Memory B cell (primary cell): ENCODE measurements at places on chromosomes 1 and 21.

DNA sequence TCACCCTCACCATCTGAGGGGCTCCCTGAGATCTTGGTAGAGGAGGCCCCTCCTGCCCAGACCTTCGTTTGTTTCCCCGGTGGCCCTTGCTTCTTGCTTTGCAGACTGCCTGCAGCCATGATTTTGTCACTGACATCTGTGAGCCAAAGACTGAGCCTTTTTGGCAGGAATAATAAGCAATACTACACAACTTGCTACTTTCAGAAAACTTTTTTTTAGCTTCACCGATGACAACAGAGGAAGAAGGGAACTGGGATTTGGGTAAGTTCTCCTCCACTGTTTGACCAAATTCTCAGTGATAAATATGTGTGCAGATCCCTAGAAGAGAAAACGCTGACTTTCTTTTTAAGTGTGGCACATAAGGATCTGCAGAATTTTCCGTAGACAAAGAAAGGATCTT lies 11.7 kb upstream of the CD101 start:
- no peaks in the 10 kb centered on the region for H3K36me3 ChIP-seq
- H3K27me3 ChIP-seq: peaks cover 4% of the 10 kb centered on the region
- DNase-seq: no peak
- H3K4me1 ChIP-seq: no peaks in the 10 kb centered on the region
- H3K27ac ChIP-seq: no peak overlapping the region

- H3K27ac ChIP-seq: no peak overlapping the region
- no peaks in the 10 kb centered on the region for H3K4me1 ChIP-seq
- DNase-seq: no peak
- H3K27me3 ChIP-seq: no peaks in the 10 kb centered on the region
- peaks cover 13% of the 10 kb centered on the region for H3K36me3 ChIP-seq
- no peak overlapping the region for H3K4me3 ChIP-seq
Measured at GRCh38 chr1:16461681-16462080, 21.2 kb downstream of the NECAP2 start.

- no peaks in the 10 kb centered on the region for H3K36me3 ChIP-seq
- no peak for DNase-seq
- no peaks in the 10 kb centered on the region for H3K4me1 ChIP-seq
- H3K4me3 ChIP-seq: no peak overlapping the region
- H3K27ac ChIP-seq: no peak overlapping the region
Measured at GRCh38 chr1:81679942-81680341, 120.8 kb upstream of the ADGRL2 start.

DNA sequence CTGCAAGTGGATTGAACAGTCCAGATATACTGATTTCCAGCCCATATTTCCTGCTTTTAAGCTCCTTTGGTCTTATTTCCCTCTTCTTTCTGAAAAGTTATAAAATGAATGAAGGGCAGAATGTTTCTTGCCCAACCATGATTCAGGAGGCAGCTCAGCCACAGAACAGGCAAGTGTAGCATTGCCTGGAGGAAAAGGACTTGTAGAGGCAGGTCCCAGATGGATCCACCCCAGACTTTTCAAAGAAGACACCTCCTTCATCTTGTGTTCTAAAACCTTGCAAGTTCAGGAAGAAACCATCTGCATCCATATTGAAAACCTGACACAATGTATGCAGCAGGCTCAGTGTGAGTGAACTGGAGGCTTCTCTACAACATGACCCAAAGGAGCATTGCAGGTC lies at the start of gene CLCA2:
TSS of gene CLCA2 (plus strand) at position 299 of the 400 bp plus-strand sequence. CDS start at position 376, 77 bp downstream.
- H3K27me3 ChIP-seq: peaks cover 4% of the 10 kb centered on the region
- H3K27ac ChIP-seq: no peak within 1 kb of the TSS
- peaks cover 4% of the 10 kb centered on the region for H3K4me1 ChIP-seq
- no peak for DNase-seq
- H3K36me3 ChIP-seq: no peaks in the 10 kb centered on the region

- H3K36me3 ChIP-seq: peaks cover 58% of the 10 kb centered on the region
- H3K4me1 ChIP-seq: no peaks in the 10 kb centered on the region
- no peak for DNase-seq
- H3K4me3 ChIP-seq: no peak overlapping the region
- no peaks in the 10 kb centered on the region for H3K27me3 ChIP-seq
Measured at GRCh38 chr1:55070293-55071164, 31.2 kb downstream of the PCSK9 start.

- no peaks in the 10 kb centered on the region for H3K36me3 ChIP-seq
- H3K27ac ChIP-seq: no peak overlapping the region
- H3K4me3 ChIP-seq: no peak overlapping the region
Measured at GRCh38 chr1:69994241-69994640, 211.1 kb downstream of the LRRC40 start.

GRCh38 chr1:36352910-36353878 lies 29.7 kb upstream of the EVA1B start:
- no peak overlapping the region for H3K27ac ChIP-seq
- no peaks in the 10 kb centered on the region for H3K27me3 ChIP-seq
- no peak for DNase-seq
- H3K4me1 ChIP-seq: peaks cover 8% of the 10 kb centered on the region
- H3K36me3 ChIP-seq: peaks cover 27% of the 10 kb centered on the region
- no peak overlapping the region for H3K4me3 ChIP-seq

DNA sequence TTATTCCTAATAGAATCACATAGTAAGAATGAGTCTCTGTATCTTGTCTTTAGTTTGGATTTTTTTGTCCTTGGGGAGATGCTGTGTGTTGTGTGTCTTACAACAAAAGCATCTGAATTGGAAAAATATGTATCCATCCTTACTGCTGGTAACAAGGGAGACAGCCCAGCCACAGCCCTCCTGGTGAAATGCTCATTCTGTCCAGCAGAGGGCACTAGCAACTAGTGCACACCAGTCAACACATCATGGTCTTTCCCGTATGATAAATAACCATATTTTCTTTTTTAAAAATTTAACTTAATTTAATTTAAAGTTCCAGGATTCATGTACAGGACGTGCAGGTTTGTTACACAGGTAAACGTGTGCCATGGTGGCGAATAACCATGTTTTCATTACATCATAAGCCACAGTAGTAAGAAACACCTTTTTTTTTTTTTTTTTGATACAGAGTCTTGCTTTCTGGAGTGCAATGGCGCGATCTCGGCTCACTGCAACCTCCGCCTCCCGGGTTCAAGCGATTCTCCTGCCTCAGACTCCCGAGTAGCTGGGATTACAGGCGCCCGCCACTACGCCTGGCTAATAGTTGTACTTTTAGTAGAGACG lies 245.1 kb downstream of the PTBP2 start:
- peak; percentile 56 for DNase-seq
- H3K36me3 ChIP-seq: no peaks in the 10 kb centered on the region
- H3K27ac ChIP-seq: no peak overlapping the region
- H3K4me3 ChIP-seq: no peak overlapping the region
- no peaks in the 10 kb centered on the region for H3K4me1 ChIP-seq
- peaks cover 5% of the 10 kb centered on the region for H3K27me3 ChIP-seq

GRCh38 chr21:41052820-41053555 lies 115.0 kb upstream of the BACE2 start:
- H3K4me1 ChIP-seq: no peaks in the 10 kb centered on the region
- peaks cover 6% of the 10 kb centered on the region for H3K27me3 ChIP-seq
- no peak overlapping the region for H3K27ac ChIP-seq
- no peak for DNase-seq
- H3K36me3 ChIP-seq: no peaks in the 10 kb centered on the region
- H3K4me3 ChIP-seq: no peak overlapping the region

DNA sequence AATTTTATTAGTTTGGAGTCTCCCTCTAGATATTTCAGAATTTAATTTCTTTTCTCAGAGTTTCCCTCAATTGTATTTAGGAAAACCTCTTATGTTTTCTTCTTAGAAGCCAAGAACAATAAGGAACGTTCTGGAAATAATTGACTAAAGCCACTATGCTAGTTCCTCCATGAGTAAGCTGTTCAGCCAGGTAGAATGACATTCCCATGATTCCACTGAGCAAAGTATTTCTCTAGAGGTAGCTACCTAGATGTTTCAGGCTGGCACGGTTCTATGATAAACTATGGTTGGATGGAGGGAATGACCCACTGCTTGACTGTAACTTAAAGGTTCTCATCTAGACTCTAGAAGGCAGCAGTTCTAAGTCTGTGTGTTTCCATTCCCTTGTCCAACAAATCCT lies 62.4 kb downstream of the CLDN17 start:
- H3K36me3 ChIP-seq: no peaks in the 10 kb centered on the region
- no peak overlapping the region for H3K4me3 ChIP-seq
- no peak overlapping the region for H3K27ac ChIP-seq
- no peaks in the 10 kb centered on the region for H3K4me1 ChIP-seq
